Uterus (tissue), 4 donors: ENCODE measurements at places on chromosomes 16 and 17. TPM values are rescaled to one million over a fixed set of nuclear protein-coding genes. Genes with fewer than 3 reads are reported as not detected.

DNA sequence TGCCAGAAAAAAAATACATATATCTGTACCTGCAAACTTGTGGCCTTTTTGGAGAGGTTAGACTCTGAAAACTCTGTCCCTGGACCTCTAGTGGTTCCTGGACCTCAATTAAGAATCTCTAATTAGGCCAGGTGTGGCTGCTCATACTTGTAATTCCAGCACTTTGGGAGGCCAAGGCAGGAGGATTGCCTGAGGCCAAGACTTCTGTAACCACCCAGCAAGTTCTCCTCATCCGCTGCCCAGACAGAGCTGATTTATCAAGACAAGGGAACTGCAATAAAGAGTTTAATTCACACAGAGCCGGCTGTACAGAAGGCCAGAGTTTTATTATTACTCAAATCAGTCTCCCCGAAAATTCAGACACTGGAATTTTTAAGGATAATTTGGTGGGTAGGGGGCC lies 4.2 kb downstream of the ASPA start:
- no peaks in the 10 kb centered on the region for H3K27me3 ChIP-seq
- no peak for DNase-seq
- no peak overlapping the region for H3K4me3 ChIP-seq
- H3K36me3 ChIP-seq = no peaks in the 10 kb centered on the region
- no peak overlapping the region for H3K27ac ChIP-seq
- no peaks in the 10 kb centered on the region for H3K4me1 ChIP-seq

- no peak overlapping the region for H3K4me3 ChIP-seq
- H3K36me3 ChIP-seq = no peaks in the 10 kb centered on the region
- no peak overlapping the region for H3K27ac ChIP-seq
- H3K4me1 ChIP-seq = no peaks in the 10 kb centered on the region
Observed at GRCh38 chr17:73187203-73187769, 5.6 kb upstream of the COG1 start.

DNA sequence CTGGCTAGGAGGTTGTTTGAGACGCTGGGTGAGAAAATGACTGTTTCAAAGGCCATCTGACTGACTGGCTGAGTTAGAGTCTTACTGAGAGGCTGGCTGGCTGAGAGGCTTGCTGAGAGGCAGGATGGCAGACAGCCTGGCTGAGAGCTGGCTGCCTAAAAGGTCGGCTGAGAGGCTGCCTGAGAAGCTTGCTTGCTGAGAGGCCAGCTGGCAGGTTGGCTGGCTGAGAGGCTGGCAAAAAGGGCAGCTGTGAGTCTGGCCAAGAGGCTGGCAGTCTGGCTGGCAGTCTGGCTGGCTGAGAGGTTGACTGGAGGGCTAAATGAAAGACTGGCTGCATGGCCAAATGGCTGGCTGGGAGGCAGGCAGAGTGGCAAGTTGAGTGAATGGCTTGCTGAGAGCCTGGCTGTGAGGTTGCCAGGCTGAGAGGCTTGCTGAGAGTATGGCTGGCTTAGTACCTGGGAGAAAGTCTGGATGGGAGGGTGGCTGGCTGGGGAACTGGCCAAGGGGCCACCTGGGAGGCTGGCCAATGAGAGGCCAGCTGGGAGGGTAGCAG lies 35.3 kb upstream of the ACSM2B start:
- H3K27ac ChIP-seq = peak overlapping the region; percentile 31
- no peaks in the 10 kb centered on the region for H3K27me3 ChIP-seq
- DNase-seq = no peak
- H3K4me3 ChIP-seq = no peak overlapping the region

DNA sequence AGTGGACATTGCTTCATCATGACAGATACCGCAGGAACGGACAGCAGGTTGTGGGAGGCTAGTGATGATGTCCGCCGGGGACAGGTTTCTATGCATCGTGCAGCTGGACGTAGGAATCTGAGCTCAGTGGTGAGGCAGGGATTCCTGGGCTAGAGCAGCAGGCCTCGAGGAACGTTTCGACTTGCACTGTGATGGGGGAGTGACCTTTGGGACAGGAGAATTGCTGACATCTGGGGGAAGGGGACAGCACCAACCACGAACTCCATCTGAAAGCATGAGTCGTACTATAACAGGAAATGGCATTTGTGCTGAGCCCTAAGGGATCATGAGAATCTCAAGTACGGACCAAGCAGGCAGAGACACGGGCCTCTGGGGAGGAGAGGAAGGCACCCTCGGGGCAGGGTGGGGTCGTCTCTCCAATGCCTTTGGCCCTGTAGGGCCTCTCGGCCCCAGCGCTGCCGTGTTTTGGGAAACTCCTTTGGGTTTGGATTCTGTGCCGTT lies 65.8 kb upstream of the ENDOV start:
- no peaks in the 10 kb centered on the region for H3K27me3 ChIP-seq
- H3K27ac ChIP-seq = no peak overlapping the region
- H3K36me3 ChIP-seq = no peaks in the 10 kb centered on the region
- H3K4me3 ChIP-seq = no peak overlapping the region
- H3K4me1 ChIP-seq = no peaks in the 10 kb centered on the region

- H3K36me3 ChIP-seq = no peaks in the 10 kb centered on the region
- no peak for DNase-seq
- no peak overlapping the region for H3K27ac ChIP-seq
Observed at GRCh38 chr17:78618264-78619066, 41.3 kb upstream of the DNAH17 start.

DNA sequence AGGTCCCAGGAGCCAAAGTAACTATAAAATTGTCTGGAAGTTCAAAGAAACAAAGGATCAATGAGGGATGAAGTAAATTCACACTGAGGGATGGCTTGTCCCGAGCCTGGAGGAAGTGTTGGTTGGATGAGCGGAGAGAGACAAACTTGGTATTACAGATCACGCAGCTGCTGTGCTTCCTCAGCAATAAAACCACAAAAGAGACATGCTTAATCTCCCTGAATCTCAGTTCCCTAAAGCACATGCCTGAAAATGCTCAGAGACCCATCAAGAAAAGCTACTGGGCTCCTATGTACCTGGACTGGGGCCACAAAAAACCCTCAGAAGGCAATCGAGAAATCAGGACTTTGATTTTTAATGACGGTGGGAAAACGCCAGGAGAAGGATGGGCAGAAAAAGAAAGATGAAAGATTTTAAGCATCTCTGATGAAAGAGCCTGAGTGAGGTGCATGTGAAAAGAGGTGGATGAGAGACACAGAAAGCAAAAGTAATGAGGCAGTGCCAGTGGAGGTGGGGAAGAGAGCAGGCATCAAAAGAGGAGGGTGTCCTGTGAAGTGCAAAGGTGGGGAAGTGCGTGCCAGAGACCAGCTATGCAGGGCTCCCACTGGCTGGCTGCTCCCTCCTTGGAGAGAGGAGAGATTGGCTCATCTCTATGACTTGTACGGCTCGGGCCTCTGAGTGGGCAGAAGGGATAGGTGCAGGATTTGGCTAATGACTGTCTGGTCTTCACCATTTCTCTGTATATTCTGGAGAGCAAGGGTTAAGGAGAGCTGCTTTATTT lies 143.7 kb downstream of the ABCC12 start:
- no peaks in the 10 kb centered on the region for H3K27me3 ChIP-seq
- no peaks in the 10 kb centered on the region for H3K4me1 ChIP-seq
- no peak overlapping the region for H3K27ac ChIP-seq
- H3K4me3 ChIP-seq = no peak overlapping the region
- no peaks in the 10 kb centered on the region for H3K36me3 ChIP-seq

The RAB26 gene
- not detected for total RNA-seq

The HS3ST2 gene
- total RNA-seq = not detected

The CTF1 gene
- total RNA-seq = 2.3 TPM

The CRHR1 gene
- 10.2 TPM for total RNA-seq
